Left renal pelvis (tissue), 4 donors: ENCODE measurements at places on chromosomes 11 and 22. TPM values are rescaled to one million over a fixed set of nuclear protein-coding genes. Genes with fewer than 3 reads are reported as not detected.

The KRTAP5-11 gene
- 0.35 TPM for polyA plus RNA-seq

The FAM111A gene
- polyA plus RNA-seq: 60.8 TPM

The RAB39A gene
- 0.47 TPM for polyA plus RNA-seq

The PEX16 gene
- polyA plus RNA-seq: 15.8 TPM

DNA sequence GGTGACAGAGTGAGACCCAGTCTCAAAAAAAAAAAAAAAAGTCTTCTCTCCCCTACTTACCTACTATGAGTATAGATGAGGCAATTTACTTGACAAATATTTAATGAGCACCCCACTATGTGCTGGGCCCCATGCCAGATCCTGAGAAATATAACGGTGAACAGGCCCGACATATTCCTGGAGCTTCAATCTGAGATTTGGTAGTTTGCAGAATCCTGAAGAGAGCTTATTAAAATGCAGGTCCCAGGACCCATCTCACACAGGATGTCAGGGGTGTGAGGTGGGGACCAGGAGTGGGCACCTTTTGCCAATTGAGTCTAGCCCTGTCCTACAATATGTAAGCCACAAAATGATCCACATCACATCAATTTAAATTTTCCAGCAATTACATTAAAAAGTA is 44.0 kb downstream of the KCNJ4 start:
- no peak for DNase-seq

GRCh38 chr11:125315079-125315740 is 150.7 kb downstream of the PKNOX2 start:
- no peak for DNase-seq

DNA sequence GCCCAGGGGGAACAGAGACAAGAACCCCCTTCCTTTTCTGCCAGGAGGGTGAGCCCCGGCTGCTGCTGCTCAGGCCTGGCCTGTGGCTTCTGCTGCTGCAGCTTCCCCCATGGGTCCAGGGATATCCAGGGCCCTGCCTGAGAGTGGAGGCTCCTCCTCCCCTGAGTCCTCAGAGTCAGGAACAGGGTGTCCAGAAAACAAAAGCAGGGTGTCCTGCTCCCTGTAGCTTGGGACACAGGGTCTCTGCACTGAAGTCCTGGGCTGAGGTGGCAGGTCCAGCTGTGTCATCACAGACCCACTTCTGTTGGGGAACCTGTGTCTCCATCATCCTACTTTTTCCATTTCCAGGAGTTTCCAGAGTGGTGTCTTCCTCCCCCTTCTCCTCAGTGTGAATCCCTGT is 76.1 kb downstream of the ZNF280B start:
- DNase-seq: no peak

GRCh38 chr11:102654761-102655160 is 29.6 kb upstream of the MMP20 start:
- DNase-seq: no peak

DNA sequence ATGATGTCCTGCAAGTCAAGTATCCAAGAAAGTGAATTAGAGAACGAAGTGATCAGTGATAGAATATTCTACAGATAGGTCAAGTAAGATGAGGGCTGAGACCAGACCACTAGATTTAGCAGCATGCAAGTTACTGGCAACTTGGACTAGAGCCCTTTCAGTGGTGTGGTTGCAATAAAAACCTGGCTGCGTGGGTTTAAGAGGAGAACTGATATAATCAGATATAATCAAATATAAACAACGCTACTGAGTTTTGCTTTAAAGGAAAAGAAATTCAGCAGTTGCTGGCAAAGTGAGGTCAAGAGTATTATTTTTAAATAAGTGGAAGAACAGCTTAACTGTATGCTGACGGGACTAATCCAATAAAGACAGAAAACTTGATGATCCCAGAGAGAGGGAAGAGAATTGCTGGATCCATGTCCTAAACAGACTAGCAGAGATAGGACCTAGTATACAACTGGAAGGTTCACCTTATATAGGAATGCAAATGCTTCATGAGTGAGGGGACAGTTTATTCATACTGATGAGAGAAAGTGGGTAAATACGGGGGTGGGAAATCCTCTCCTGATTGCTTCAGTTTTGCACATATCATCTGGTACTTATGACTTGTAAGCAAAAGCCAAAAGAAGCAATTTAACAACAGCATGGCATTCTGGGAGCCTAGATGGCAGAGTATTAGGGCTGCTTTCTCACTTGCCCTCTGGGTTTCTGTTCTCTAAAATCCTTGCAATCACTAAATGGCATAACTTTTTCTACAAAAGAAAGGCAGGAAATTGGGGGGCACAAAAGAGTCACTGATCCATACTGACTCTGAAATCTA is 146.2 kb downstream of the RBFOX2 start:
- DNase-seq: no peak

DNA sequence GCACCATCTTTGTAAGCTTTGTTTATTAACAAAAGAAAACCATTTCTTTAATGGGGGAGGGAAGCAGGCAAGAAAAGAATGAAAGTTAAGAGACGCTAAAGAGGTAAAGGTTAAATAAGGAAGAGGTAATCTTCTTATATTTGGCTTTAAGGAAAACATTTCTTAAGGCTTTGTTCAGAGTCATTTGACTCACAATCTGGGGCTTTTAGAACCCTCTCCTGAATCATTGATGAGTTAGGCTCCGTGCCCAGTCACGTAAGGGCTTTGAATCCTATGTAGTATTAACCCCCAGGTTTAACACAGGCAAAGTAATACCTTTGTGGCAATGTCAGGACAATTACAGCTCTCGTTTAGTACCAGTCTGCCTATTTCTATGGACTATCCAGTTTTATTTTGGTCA is 26.1 kb downstream of the MADD start:
- no peak for DNase-seq

DNA sequence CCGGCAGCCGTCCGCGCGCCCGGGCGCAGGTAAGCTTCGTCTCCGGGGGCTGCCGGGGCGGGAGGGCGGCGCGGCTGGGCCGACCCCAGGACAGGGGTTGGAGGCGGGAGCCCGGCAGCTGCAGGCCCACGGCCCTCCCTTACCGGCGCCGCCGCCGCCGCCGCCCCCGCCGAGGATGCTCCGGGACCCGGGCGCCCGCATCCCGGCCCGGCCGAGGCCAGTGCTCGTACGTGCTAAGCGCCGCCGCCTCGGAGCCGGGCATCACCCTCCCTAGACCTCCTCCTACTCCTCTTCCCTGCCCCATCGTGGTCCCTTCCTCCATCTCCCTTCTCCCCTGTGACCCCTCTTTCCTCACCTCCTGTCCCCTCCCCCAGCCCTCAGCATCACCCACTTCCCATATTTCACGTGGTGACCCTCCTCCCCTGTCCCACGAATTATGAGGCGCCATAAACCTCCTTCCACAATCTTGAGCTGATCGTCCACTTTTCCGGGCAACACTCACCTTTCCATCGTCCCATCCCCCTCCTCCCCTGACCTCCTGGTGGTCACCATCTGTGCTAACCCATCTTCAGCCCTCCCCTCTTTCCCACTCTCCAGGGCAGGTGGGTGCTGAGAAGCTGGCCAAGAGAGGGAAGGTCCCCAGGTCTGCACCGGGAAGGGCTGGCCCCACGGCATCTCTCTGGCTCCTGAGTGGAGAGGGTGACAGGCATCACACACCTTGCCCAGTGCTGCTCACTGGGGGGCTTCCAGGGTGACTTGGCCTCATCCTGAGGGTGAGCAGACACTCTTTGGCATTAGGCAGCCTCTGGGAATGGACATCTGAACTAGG is 612 bp downstream of the ASPHD2 start:
- DNase-seq: no peak

DNA sequence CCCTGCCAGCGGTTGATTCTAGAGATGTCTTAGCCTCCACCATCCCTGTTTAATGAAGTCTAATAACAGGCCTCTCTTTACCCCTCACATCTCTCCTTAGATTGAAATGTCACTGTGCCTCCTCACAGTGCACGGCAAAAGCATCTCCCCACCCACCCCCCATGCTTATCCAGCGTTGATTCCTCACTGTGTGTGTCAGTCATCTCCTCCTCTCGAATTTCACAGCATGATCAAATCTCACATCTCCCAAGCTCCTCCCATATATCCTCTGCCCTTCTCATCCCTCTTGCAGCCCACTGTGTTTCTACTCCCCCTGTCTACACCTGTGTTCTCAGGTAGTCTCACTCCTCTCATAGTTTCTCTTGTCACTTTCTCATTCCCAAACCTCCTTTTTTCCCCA is 84.6 kb downstream of the DBX1 start:
- no peak for DNase-seq

DNA sequence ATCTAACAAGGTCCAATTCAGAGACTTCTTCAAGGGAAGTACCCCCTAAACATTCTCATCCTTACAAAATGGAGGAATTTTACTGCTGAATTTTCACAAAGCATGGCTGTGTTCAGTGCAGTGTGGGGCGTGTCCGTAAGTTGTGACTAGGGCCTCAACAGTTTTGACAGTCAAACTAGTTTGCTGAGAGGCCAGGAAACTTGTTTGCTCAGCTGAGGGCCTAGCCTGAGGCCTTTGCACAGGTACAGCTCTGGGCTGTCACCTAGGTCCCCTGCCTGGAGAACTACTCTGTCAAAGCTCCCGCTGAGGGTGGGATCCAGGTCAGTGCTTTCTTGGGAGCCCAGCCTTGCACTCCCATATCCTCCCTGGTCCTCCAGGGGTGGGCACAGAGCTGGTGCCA is 27.9 kb downstream of the TCP11L1 start:
- no peak for DNase-seq

DNA sequence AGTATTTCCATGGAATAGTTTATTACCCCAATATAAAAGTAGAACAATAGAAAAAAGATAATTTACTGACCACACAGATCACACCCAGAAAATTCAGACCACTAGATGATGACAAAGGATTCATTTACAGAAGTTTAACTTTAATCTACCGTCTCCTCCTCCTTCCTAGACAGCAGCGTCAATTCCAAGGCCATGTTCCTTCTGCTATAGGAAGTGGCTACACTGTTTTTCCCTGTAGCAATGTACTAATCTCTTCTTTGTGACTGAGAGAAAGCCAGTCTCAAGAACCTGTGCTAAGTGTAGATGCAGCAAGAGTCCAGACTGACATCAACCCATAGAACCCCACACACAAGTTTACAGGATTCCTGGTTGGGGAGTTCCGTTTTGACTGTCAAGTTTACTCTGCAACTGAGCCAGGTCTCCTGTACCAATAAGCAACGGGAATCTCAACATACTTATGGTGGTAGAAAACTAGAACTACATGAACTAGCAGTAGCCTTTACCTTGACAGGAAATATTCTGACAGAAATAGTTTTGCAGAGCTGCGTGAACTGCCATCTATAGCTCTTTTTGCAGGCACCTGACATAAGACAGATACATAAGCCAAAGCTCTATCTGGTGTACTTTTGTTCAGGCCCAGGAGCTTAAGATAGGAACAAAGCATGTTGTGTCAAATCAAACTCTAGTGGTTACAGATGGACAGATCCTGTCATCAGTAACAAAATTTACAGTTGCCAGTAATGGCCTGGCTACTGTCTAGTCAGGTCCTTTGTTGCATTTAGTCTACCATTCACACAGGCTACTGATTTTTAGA is 42.9 kb downstream of the MRTFA start:
- no peak for DNase-seq

DNA sequence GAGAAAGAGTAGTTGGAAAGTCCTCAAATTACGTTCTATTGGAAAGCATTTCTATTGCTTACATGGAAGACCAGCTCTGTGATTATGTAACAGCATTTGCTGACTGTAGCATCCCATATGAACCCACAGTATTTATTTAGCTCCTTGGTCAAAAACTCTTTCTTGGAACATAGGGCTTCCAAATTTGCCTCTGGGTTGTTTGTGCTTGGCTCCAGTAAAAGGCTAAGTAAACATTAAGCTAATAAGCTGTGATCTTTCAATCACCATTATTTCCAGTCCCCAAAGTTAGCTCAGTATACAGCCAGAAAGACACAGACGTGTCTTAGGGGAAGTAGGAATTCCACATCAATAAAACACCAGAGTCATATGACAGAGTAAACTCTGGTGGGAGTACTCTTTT is 668.8 kb downstream of the DLG2 start:
- DNase-seq: no peak

DNA sequence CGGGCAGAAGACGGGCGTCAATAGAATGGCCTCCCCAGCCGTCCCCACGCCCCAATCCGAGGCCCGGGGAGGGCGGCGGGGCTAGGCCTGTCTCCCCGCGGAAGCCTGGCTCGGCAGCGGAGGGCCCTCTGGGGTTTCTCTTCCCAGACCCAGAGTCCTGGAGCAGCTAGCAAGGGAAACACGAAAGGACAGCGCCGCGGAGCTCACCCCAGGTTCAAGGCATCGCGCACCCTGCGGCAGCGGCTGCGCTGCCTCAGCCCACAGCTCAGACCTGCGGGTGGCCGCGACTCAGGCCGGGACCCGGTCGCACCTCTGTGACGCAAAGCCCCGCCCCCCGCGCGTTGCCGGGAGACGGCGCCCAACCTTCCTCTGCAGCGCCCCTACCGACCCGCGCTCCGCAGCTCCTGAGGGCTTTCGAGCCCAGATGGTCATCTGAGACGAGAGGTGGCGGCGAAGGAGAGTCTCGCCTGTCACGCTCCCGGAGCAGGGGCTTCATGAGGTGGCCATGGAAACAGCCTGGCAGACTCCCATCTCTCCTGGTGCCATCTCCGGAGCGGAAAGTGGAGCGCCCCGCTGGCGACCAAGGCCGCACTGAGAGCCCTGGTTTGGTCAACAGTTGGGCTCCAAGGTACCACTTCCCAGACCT is at the start of gene RNF141:
TSS of gene RNF141 (minus strand) at position 273 of the 646 bp plus-strand sequence. CDS start 7,029 bp downstream, outside the sequence.
- DNase-seq: peak; percentile 87

- no peak for DNase-seq
Measured at GRCh38 chr11:26593691-26594090, 21.6 kb upstream of the MUC15 start.

GRCh38 chr22:24506802-24507438 is 11.8 kb downstream of the UPB1 start:
- no peak for DNase-seq

GRCh38 chr22:27836181-27836580 is 34.6 kb upstream of the MN1 start:
- DNase-seq: no peak

DNA sequence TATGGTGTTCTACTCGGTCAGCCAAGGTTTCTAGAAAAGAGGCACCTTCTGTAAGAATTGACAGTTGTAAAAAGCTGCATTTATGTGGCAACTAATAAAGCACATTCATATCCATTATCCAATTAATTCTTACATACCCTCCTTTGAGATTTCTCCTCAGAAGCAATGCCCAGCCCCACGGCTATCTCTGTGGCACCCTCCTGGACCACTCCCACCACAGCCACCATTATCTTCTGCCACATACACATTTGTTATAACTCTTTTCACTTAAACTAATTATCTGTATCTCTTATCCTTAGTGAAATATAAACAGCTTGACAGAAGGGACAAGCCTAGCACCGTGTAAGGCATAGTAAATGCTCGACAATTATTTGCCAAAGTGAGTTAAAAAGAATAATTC is 48.5 kb downstream of the PAK1 start:
- no peak for DNase-seq
